Forelimb muscle (tissue), 1 donor: ENCODE measurements at places on chromosomes 16 and 17. TPM values are rescaled to one million over a fixed set of nuclear protein-coding genes. Genes with fewer than 3 reads are reported as not detected.

GRCh38 chr16:67842509-67843342 is 606 bp downstream of the THAP11 start:
- no peak for DNase-seq

- no peak for DNase-seq
These were observed 125.5 kb upstream of the CACNG3 start for GRCh38 chr16:24130494-24131085.

GRCh38 chr17:5838661-5839300 is 231.4 kb upstream of the WSCD1 start:
- DNase-seq: no peak

- no peak for DNase-seq
These were observed 5.2 kb downstream of the TIMP2 start for GRCh38 chr17:78919861-78920450.

- no peak for DNase-seq
These were observed 834 bp upstream of the TXNDC11 start for GRCh38 chr16:11743308-11744074.

DNA sequence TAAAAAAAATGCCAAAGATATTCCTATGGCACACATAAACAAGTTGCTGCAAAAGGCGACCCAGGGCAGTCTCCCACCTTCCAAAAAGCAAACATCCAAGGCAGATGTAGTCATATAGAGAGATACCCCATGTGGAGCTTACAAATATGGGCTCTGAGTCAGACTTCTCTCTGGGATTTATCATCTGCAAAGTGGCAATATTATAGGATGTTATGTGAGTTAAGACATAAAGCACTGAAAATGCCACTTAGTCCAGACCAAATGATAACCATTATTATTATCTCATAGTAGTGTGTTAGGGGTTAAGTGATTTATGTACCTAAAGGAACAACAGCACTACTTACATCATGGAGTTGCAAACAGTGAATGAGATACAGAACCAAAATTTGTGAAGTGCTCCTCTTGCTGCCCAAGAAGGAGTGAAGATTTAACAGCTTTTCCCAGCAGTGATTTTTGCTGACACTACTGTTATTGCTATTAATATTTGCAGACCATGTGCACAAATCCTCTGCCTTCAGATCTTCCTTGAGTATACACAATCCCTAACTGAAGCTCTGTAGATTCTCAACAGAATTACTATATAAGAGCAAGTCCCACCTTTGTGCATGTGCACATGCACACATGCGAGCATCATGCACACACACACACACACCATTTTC is 560.0 kb upstream of the SALL1 start:
- DNase-seq: no peak

DNA sequence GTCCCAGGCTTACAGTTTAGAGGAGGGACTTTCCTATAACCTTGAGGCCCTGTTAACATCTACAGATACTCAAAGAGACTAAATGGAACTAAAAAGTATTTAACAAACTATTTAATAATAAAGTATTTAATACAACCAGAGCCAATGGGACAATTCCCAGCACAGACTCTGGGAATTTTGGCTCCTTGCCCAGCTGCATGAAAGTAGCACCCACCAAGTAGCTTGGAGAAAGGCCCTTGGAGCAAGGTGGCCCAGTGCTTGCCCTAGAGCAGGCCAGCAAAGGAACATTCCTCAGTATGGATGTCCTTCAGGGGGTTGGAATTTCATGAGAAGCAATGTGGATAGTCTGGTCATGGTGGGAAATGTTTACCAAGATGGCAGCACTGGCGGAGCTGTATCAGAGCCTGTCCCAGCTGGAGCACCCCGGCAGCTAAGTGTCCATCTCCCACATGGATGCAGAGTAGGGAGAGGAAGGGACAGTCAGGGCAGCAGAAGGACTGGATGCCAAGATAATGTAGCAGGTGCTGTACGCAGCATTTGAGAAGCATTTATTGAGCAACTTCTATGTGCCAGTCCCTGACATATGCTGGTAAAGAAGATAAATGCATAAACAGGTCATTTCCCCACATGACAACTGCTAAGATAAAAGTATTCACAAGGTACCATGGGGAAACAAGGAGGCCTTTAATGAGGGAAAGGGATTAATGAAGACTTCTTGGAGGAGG is 5.2 kb upstream of the SMARCD2 start:
- no peak for DNase-seq

Gene HP
- polyA plus RNA-seq: 0.39 TPM
